ENCODE measurements at places on chromosomes 6 and 20.

- no peak for DNase-seq
These were observed 34.1 kb upstream of the HLA-DQB1 start for GRCh38 chr6:32700391-32701040.

DNA sequence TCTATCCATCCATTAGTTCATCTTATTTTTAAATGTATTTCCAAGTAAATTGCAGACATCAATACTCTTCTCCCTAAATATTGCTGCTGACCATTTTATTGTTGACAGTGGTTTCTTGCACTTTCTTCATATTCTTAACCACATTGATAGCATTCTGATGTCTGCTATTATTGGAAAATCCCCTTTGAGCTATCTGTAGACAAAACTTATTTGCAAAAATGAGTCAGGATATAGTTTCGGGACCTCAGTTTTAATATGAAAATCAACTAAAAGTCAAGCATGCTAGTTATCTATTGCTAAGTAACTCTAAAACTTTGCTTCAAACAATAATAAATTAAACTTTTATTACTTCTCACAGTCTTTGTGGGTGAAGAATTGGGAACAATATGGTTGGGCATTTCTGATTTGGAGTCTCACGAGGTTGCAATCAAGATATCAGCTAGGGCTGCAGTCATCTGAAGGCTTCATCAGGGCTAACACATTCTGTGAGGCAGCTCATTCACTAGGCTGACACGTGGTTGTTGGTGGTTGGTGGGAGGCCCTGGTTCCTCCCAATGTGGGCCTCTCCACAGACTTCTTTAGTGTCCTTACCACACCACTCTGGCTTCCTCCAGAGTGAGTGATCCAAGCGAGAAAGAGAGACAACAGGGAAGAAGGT lies 32.7 kb downstream of the CD109 start:
- DNase-seq = peak; percentile 68

- no peak for DNase-seq
These were observed 43.5 kb downstream of the SAMD5 start for GRCh38 chr6:147551976-147552375.

DNA sequence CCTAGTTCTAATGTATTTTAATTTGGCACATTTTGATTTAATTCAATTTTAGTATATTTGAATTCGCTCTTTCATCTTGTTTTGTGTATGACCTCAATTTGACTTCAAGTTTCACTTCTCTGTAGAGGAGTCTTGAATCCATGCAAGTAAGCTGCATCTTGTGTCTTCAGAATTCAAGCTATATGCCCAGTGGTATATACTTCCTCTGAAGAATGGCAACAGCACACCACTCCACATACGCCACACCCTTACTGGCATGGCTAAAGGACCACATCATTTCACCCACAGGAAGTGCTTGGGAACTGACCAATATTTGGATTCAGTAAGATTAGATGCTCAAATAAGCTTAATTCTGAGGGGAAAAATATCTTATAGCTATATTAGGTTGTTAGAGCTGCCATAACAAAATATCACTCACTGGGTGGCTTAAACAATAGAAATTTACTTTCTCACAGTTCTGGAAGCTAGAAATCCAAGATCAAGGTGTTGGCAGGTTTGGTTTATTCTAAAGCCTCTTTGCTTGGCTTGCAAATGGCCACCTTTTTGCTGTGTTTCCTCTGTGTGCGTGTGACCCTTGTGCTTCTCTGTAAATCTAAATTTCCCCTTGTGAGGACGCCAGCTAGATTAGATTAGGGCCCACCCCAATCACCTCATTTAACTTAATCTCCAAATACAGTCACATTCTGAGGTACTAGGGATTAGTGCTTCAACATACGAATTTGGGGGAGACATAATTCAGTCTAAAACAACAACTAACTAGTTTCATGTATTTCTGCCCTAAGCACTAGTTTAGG lies 2.8 kb upstream of the ASF1A start:
- DNase-seq = no peak

DNA sequence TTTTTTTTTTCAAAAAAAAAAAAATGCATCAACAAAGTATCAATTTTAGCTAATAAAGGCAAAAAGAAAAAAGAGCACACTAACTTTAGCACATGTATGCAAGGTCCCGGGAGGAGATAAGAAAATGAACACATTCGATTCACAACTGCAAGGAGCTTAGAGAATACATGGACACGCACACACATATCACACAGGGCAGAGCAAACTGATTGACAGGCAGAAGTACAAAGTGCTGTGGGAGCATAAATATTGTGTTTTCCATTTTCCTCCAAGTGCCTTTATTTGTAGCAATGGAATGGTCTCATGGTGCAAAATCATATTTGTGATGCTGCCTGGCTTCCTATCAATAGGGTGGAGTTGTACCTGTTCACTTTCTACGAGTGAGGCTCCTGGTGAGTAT lies 63.8 kb downstream of the SGK1 start:
- no peak for DNase-seq

DNA sequence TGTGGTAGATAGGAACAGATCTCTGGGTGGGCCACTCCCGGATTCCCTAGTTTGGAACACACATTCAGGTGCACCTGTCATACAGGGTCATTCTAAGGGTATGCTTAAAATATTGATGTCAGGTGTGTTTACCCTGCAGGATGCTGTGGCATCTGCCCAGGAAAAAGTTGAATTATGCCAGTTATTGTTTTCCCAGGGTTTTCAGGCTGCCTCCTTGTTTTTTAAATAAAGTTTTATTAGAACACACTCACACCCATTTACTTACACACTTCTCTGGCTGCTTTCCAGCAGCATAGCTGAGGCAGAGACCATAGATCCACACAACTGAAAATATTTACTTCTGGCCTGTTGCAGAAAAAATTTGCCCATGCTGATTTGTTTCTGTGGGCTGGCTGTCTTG lies 76.5 kb downstream of the PHACTR3 start:
- no peak for DNase-seq

DNA sequence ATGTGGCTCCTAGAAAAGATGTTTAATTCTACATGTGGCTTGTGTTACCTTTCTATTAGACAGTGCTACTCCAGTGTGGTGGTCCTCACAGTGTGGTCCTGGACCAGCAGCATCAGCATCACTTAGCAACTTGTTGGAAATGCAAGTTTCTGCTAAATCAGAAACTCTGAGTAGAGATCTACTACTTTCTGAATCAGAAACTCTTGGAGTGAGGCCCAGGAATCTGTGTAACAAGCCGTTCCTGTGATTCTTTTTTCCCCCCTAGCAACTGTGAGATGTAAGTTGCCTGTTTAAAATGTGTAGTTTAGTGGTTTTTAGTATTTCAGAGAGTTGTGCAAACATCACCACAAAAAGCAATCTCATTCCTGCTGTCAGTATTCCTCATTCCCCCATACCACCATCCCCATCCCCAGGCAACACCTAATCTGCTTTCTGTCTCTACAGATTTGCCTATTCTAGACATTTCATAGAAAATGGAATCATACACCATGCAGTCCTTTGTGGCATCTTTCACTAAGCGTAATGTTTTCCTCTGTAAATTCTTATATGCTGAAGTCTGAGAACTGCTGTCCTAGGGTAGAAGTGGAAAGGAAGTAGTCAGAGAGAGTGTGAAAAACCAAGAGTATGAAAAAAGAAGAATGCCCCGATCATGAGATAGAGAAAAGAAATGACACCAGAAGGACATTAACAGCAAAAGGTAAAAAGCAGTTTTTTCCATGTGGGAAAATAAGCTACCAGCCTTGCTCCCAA lies 18.9 kb upstream of the BTBD9 start:
- no peak for DNase-seq

- no peak for DNase-seq
These were observed 272.4 kb downstream of the GMDS start for GRCh38 chr6:1972962-1973361.

GRCh38 chr20:1872459-1873097 lies 22.6 kb upstream of the SIRPA start:
- DNase-seq = no peak

GRCh38 chr6:89997456-89998445 lies 103.5 kb downstream of the GJA10 start:
- no peak for DNase-seq

DNA sequence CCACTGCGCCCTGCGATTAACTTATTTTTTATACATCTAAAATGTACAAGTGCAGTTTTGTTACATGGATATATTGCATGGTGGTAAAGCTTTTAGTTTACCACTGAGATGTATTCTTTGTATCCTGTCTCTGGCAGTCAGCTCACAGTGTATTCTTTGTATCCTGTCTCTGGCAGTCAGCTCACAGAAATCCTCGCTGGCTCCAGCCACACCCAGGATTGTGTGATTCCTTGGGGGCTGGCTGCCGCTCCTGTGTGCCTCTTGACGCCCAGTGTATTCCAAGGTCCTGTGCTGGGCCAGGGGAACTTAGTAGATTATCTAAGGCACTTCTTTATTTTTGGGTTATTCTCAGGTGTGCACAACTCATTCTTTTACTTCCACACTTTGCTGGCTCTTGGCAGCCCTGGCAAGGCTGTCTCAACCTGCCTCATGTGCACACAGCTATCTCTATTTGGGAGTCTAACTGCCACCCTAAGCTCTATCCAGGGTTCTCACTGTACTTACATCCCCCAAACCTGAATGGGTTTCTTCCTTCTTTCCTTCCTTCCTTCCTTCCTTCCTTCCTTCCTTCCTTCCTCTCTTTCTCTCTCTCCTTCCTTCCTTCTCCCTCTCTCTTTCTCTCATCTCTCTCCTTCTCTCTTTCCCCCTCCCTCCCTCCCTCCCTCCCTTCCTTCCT lies 12.4 kb upstream of the RNF24 start:
- no peak for DNase-seq

DNA sequence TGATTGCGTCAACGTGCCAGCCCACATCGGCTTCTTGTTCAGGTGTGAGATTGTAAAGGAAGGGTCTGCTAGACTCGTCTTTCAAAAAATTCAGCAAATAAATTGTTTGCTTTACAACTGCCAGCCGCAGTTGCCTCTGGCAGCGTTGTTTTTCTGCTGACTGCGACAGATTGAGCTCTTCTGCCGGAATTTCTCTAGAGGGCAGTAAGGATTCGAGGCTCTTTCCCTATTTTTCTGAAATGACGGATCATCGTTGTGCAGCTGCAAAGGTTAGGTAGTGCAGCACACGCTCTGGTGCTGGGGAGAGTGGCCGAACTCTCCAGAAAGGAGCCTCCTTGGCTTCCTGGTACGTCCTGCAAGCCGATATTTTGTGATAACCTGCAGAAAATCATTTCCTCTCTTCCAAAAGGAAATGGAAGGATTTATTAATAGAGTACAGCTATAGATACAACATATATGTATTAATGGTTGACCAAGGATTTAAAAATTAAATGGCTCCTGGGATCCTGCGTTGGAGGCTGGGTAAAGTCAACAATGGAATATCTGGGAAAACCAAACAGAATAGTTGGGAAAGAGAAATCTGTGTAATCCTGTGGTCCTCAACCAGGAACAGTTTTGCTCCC lies 121.9 kb upstream of the ZFP64 start:
- no peak for DNase-seq

- no peak for DNase-seq
These were observed 31.4 kb downstream of the PTK7 start for GRCh38 chr6:43107344-43108062.

DNA sequence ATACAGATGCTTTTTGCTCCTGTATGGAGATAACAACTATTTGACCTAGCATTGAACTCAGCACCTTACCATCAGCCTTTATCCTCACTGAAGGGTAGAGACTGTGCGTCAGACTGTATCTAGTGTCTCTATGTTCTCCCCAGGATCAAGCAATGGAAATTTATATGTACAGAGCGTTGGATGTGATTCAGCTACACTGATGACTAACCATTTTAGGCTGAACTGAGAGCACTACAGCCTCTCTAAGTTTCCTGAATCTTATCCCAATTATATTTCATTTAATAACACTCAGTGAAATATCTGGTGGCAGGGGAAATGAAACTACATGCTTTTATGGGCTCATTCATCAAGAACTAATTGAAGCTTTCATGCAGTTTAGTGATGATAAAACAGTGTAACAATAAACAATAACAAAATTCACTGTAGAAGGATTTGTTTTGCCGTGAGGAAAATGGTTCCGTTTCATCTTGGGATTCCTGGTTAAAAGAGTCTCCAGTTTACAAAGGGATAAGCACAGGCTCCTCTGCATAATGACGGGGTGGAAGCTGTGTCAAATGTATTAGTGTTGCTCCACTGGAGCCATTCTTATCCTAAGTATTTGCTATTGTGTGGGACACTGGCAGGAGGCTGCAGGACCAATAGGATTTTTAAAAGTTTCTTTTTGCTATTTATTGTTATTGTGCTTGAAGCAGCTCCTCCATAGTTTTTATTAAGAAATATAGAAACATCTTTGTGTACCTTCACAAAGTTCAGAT lies 567.6 kb upstream of the MMS22L start:
- DNase-seq = no peak
